ENCODE measurements at places on chromosomes 5 and 9.

DNA sequence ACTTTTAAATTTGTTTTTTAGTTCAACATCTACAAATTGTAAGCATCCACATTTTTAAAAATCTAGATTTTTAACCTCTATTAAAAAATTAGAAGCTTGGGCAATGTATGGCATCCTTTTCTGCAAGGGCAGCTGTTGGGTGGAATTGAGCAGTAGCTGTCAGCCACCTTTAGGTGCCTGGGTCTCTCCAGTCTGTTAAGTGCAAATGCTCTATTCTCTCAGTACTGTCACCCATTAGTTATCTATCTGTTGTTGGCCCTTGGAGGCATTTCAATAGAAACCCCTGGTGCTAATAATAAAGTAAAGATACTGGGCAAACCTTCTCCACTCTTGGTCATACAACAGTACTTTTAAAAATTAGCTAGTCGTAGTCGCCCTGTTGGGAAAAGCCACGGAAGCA lies 63.6 kb downstream of the PIP5K1B start:
- no peak for DNase-seq

DNA sequence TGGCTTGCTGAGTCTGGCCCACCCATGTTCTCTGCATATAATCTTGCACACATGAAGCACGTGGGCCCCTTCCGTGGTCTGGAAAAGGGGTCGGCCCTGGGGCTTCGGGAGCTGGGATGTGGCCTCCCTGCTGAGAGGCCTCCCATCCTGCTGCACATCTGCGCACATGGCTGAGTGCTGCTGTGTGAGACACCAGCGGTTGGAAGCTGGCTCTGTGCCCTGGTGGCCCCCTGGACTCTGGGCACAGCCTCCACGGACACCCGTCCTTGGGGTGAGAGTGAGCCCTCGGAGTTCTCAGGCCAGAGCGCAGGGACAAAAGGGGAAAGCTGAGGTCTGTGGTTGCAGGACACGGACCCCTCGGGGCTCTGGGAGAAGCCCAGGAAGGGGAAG lies 115.8 kb downstream of the RXRA start:
- DNase-seq = no peak

DNA sequence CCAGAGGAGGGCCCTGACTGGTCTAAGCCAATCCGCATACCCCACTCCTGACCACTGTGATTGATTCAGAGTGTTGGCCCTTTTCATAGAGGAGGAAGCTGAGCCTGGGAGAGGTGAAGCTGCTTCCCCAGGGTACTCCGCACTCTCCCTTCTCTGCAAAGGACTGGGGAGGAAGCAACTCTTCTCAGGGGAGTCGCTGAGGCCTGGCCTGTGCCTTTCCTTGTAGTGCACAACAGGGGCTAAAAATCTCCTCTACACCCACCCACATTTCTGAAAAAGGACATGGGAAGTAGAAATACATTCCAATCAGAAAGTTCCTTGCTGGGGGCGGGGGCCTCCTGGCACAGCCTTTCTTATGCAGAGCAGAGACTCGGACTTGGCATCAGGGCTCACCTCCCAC lies 22.2 kb downstream of the AK8 start:
- no peak for DNase-seq

GRCh38 chr5:176359658-176360057 lies 1.9 kb downstream of the KIAA1191 start:
- DNase-seq = no peak

GRCh38 chr5:153676406-153676805 lies 185.9 kb downstream of the GRIA1 start:
- no peak for DNase-seq

- no peak for DNase-seq
Observed at GRCh38 chr5:105057001-105057436, 1494.4 kb upstream of the NUDT12 start.

- DNase-seq = no peak
Observed at GRCh38 chr5:159697530-159697929, 218.8 kb upstream of the ADRA1B start.

- no peak for DNase-seq
Observed at GRCh38 chr5:95086927-95087815, 197.7 kb downstream of the MCTP1 start.

- no peak for DNase-seq
Observed at GRCh38 chr9:105834404-105834803, 140.1 kb downstream of the TMEM38B start.

DNA sequence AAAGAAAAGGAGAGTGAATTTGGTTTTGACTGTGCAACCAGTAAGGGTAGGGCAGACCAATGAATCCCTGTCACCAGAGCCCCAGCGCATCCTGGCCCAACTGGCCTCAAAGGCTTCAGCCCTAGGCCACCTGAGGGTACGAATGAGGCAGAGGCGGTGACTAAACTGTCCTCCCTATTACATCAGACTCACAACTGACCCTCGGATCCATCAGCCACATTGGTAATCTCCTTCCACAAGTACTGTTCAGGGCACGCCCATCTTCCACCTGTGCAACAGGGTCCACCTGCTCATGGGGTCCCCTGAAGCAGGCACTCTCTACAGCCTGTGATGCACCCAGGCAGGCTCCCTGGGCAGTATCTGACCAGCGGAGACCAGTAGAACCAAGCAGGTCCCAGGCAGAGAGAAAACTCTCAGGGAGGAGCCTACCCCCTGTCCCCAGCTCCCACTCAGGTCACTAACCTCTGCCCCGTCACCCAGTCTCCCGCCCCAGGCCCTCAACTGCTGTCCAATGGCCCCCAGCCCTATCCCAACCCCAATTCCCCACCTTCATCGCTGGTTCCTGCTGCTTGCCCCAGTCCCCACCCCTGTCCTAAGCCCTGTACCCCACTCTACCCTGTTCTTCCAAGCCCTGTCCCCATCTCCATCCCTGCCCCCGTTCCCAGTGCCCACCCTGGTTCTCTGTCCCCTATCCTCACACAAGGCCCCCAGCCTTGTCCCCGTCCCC lies 904 bp downstream of the EDF1 start:
- no peak for DNase-seq

GRCh38 chr9:92938025-92938424 lies 9.3 kb upstream of the FGD3 start:
- DNase-seq = no peak
